ENCODE measurements at places on chromosomes 5 and 9. TPM values are rescaled to one million over a fixed set of nuclear protein-coding genes. Genes with fewer than 3 reads are reported as not detected.

The ZMAT2 gene
- 50.9 TPM for total RNA-seq

DNA sequence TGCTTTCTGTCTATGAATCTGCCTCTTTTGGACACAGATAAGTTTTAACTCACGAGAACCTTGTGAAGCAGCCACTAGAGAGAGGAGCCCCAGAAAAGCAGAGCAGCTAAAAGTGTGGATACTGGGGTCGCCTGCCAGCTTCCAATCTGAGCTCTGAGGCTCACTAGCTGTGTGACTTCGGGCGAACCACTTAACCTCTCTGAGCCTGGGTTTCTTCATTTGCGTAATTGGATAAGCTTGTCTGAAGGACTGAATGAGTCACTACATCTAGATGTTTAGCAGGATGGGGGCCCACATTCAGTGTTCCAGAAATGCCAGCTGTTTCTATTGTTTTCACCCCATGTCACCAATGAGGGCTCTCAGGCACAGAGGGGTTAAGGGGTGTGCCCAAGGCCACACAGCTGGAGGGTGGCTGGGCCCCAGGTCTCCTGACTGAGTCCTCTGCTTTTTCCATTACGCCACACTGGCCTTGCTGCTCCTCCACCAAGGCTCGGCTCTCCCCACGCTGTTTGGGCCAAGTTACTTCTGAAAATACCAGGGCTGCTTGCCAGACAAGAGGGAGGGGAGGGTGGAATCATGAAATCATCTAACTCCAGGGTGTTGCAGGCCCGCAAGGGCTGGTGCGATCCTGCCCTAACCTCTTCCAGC lies 36.2 kb downstream of the SH3PXD2B start:
- no peaks in the 10 kb centered on the region for H3K27me3 ChIP-seq
- peak; percentile 92 for DNase-seq
- H3K27ac ChIP-seq: peak overlapping the region; percentile 95
- peaks cover 74% of the 10 kb centered on the region for H3K4me1 ChIP-seq
- peak overlapping the region; percentile 52 for H3K4me3 ChIP-seq

DNA sequence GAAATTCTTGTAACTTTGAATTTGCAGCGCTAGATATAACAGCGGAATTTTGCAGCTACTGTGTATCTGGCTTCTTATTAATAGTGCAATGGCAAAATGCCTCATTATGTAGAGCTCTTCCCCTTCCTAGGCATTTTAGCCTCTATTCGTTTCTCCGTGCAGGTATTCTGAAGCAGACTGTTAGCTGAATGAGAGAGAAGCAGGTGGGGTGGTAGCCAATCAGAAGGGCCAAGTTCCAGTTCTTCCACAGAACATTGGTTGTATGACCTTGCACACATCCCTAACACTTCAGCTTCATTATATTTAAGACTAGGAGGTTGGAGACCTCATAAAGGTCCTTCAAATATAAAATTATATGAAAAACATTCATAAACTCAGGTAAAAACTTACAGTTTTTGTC lies 1.2 kb upstream of the VPS13A start:
- H3K36me3 ChIP-seq: no peaks in the 10 kb centered on the region
- no peak for DNase-seq
- H3K27me3 ChIP-seq: peaks cover 4% of the 10 kb centered on the region
- H3K4me1 ChIP-seq: peaks cover 28% of the 10 kb centered on the region
- no peak overlapping the region for H3K27ac ChIP-seq
- no peak overlapping the region for H3K4me3 ChIP-seq

- peak; percentile 66 for DNase-seq
- peaks cover 4% of the 10 kb centered on the region for H3K4me1 ChIP-seq
- H3K27ac ChIP-seq: no peak overlapping the region
- no peak overlapping the region for H3K4me3 ChIP-seq
- no peaks in the 10 kb centered on the region for H3K27me3 ChIP-seq
Measured at GRCh38 chr9:113912816-113913215, 36.7 kb downstream of the ZNF618 start.

DNA sequence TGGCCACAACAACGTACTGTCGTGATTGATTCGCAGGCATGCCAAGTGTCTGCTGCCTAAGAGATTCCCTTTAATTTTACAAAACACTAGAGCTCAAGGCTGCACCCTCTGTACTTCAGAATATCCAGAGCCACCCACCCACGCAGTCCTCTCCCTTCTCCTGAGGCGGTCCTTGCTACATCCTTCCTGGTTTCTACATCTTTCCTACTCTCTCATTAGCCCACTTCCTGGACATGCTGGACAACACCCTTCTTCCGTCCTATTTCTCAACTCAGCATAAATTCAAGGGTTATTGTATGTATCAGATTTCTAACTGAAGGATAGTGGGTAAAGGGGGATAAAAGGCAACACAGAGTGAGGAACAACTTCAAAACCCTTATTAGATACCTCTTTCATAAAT lies 148.4 kb upstream of the MAP3K1 start:
- H3K4me1 ChIP-seq: peaks cover 16% of the 10 kb centered on the region
- no peaks in the 10 kb centered on the region for H3K36me3 ChIP-seq
- H3K27ac ChIP-seq: no peak overlapping the region
- H3K27me3 ChIP-seq: no peaks in the 10 kb centered on the region
- no peak for DNase-seq

GRCh38 chr9:15155826-15156225 lies 151.2 kb downstream of the TTC39B start:
- no peak overlapping the region for H3K4me3 ChIP-seq
- H3K4me1 ChIP-seq: peaks cover 46% of the 10 kb centered on the region
- peak overlapping the region; percentile 74 for H3K27ac ChIP-seq
- H3K36me3 ChIP-seq: peaks cover 7% of the 10 kb centered on the region
- DNase-seq: no peak
- H3K27me3 ChIP-seq: no peaks in the 10 kb centered on the region

- H3K4me1 ChIP-seq: peaks cover 14% of the 10 kb centered on the region
- peaks cover 2% of the 10 kb centered on the region for H3K36me3 ChIP-seq
- no peak overlapping the region for H3K4me3 ChIP-seq
Measured at GRCh38 chr9:76901801-76902200, 4.1 kb downstream of the PRUNE2 start.

The MRPS2 gene
- 33.4 TPM for total RNA-seq

DNA sequence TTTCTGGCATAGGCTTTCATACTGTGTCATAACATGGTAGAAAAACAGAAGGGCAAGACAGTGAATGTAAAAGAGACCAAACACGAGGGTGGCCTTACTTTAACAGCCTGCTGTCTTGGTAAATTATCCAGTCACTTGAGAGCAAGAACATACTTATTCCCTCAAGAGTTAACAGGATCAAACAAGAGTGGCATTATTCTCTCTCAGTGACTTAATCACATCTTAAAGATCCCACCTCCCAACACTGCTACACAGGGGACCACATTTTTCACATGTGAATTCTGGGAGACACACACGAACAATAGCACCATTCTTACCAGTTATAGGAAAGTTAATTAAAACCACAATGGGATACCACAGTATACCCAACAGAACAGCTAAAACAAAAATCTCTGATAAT lies 898.0 kb upstream of the C9orf72 start:
- DNase-seq: no peak
- H3K4me3 ChIP-seq: no peak overlapping the region
- H3K36me3 ChIP-seq: no peaks in the 10 kb centered on the region
- no peaks in the 10 kb centered on the region for H3K27me3 ChIP-seq
- H3K27ac ChIP-seq: no peak overlapping the region

- H3K27ac ChIP-seq: peak overlapping the region; percentile 74
- H3K4me3 ChIP-seq: peak overlapping the region; percentile 17
- H3K27me3 ChIP-seq: no peaks in the 10 kb centered on the region
Measured at GRCh38 chr5:84032324-84032723, 311.7 kb upstream of the HAPLN1 start.

DNA sequence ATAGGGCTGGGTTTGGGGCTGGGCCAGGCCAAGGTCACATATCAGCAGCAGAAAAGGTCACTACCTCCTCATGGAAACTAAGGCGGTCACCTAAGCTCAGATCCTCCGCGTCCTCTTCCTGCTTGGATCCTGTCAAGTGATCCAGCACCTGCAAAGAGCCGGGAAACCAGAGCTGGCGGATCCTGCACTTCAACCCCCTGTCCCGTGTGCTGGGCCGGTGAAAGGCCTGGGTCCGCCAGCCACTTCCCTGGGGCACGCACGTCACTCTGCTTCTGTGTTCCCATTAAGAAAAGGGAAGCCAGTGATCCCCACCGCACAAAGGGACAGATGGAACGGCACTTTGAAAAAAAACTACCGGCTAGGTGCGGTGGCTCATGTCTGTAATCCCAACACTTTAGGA lies 61.3 kb upstream of the STXBP1 start:
- no peak overlapping the region for H3K4me3 ChIP-seq
- H3K27me3 ChIP-seq: no peaks in the 10 kb centered on the region
- DNase-seq: no peak
- peak overlapping the region; percentile 70 for H3K27ac ChIP-seq
- peaks cover 11% of the 10 kb centered on the region for H3K36me3 ChIP-seq

GRCh38 chr5:111072949-111073682 lies 1.6 kb downstream of the TSLP start:
- H3K4me3 ChIP-seq: peak overlapping the region; percentile 74
- H3K27me3 ChIP-seq: peaks cover 88% of the 10 kb centered on the region
- H3K27ac ChIP-seq: no peak overlapping the region

GRCh38 chr5:151475388-151475787 lies 28.0 kb downstream of the SLC36A1 start:
- H3K27me3 ChIP-seq: no peaks in the 10 kb centered on the region
- H3K36me3 ChIP-seq: peaks cover 66% of the 10 kb centered on the region
- H3K27ac ChIP-seq: no peak overlapping the region
- no peak for DNase-seq

The ADAMTSL1 gene
- total RNA-seq: 1.5 TPM

GRCh38 chr9:134541097-134541747 lies 100.4 kb upstream of the COL5A1 start:
- peaks cover 32% of the 10 kb centered on the region for H3K4me1 ChIP-seq
- DNase-seq: no peak
- H3K36me3 ChIP-seq: no peaks in the 10 kb centered on the region
- H3K4me3 ChIP-seq: no peak overlapping the region
